Myocyte (in vitro differentiated cells): ENCODE measurements at places on chromosomes 13 and 19. TPM values are rescaled to one million over a fixed set of nuclear protein-coding genes. Genes with fewer than 3 reads are reported as not detected.

Gene TSKS
- not detected in 2 replicates for total RNA-seq

Gene KIR3DL2
- not detected in 2 replicates for total RNA-seq

Gene ATP4A
- not detected in 2 replicates for total RNA-seq

Gene SULT2A1
- total RNA-seq, result not detected in 2 replicates

Gene CELF5
- not detected in 2 replicates for total RNA-seq

Gene WDR62
- 1.6 and 5.3 TPM in 2 replicates for total RNA-seq

Gene SPART
- 120 and 153 TPM in 2 replicates for total RNA-seq

Gene LGI4
- 0.68 and 1.4 TPM in 2 replicates for total RNA-seq

Gene FGF22
- total RNA-seq, result 0.16 and 0.21 TPM in 2 replicates

Gene CNFN
- not detected in 2 replicates for total RNA-seq

Gene RNF17
- total RNA-seq, result not detected in 2 replicates

Gene ZNF547
- 3.0 and 4.1 TPM in 2 replicates for total RNA-seq

Gene HNRNPUL1
- total RNA-seq, result 78.6 and 81.4 TPM in 2 replicates

Gene KCNN1
- total RNA-seq, result not detected in 2 replicates

Gene ZFR2
- total RNA-seq, result not detected in 2 replicates

Gene ZSCAN1
- not detected in 2 replicates for total RNA-seq

Gene PRKCG
- total RNA-seq, result not detected in 2 replicates

Gene ZNF443
- 1.9 and 2.3 TPM in 2 replicates for total RNA-seq

Gene PRDX2
- total RNA-seq, result 109 and 130 TPM in 2 replicates

Gene NOTCH3
- 76.1 and 159 TPM in 2 replicates for total RNA-seq

Gene ZNF541
- total RNA-seq, result 0.08 TPM in 1 of 2 replicates, not detected in the other

Gene ATP4B
- total RNA-seq, result not detected in 2 replicates

Gene SIRT2
- total RNA-seq, result 1,616 and 2,451 TPM in 2 replicates

Gene COL4A1
- 115 and 128 TPM in 2 replicates for total RNA-seq

Gene TMEM59L
- 0.64 TPM in 1 of 2 replicates, not detected in the other for total RNA-seq

Gene CGB3
- total RNA-seq, result not detected in 2 replicates

Gene TMEM150B
- not detected in 2 replicates for total RNA-seq

Gene ALOX5AP
- not detected in 2 replicates for total RNA-seq

Gene MAP1S
- total RNA-seq, result 20.4 and 24.5 TPM in 2 replicates

Gene TTYH1
- not detected in 2 replicates for total RNA-seq

Gene RDH8
- not detected in 2 replicates for total RNA-seq

Gene CD79A
- total RNA-seq, result 1.2 and 2.0 TPM in 2 replicates

Gene ADAMTS10
- total RNA-seq, result 0.83 TPM in 1 of 2 replicates, not detected in the other

Gene ADGRE3
- not detected in 2 replicates for total RNA-seq

Gene EPSTI1
- 2.7 and 5.5 TPM in 2 replicates for total RNA-seq

Gene CDX2
- total RNA-seq, result not detected in 2 replicates

Gene GZMM
- total RNA-seq, result not detected in 2 replicates

Gene PPM1N
- total RNA-seq, result 0.26 and 0.64 TPM in 2 replicates

Gene CCL25
- total RNA-seq, result not detected in 2 replicates

Gene ZNF234
- total RNA-seq, result 15.5 and 16.9 TPM in 2 replicates

Gene FBXO27
- total RNA-seq, result 6.8 and 15.5 TPM in 2 replicates

Gene BRSK1
- 5.5 and 12.2 TPM in 2 replicates for total RNA-seq
